ENCODE measurements at places on chromosomes 4 and X.

GRCh38 chr4:102580463-102580842, 79.3 kb downstream of the NFKB1 start:
- peak; percentile 33 for DNase-seq

- no peak for DNase-seq
These were observed 27.2 kb downstream of the MAB21L2 start for GRCh38 chr4:150609131-150609530.

DNA sequence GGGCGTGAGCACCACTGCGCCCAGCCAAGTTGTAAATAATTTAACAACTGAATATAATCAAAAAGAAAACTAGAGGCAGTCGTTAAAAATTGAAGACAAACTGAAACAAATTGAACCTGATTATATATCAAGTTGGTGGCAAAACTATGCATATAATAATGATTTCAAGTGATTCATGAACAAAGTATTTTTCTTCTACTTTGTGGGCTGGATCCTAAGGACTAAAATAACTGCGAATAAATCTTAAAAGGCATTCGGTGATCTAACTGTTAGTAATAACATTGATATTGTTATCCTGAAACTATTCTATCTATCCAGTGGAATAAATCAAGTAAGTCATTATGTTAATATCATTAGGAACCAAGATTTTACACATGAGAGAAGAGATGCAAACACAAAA, 21.2 kb upstream of the USP9X start:
- no peak for DNase-seq

DNA sequence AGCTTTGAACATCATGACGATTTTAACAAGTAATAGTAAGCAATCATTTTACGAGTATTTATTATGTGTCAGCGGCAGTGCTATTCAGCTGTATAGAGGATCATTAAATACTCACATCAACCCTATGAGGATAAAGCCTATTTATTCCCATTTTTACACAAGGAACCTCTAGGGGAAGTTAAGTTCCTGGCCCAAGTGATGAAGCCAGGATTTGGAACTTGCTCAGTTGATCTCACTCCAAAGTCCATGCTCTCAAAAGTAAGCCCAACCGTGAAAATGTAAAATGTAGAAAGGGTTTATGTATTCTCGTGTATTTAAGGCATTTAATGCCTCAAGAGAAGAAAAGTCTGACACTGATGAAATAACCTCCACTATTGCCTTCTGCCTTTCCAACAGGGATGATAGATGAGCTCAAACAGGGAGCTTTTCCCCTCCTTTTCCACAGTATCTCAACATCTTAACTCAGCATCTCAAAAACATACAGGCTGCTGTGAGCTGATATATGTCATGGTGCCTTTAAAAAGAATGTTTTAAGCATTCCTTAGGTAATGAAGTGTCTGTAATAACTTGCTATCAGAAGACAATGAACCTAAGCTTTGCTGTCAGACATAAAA, 35.0 kb upstream of the PLA2G12A start:
- no peak for DNase-seq

GRCh38 chrX:18278449-18278848, 57.8 kb upstream of the BEND2 start:
- DNase-seq = no peak

- no peak for DNase-seq
These were observed 4.2 kb upstream of the ATP2B3 start for GRCh38 chrX:153513265-153513664.

- no peak for DNase-seq
These were observed 165.0 kb downstream of the RAPGEF2 start for GRCh38 chr4:159267869-159268285.

DNA sequence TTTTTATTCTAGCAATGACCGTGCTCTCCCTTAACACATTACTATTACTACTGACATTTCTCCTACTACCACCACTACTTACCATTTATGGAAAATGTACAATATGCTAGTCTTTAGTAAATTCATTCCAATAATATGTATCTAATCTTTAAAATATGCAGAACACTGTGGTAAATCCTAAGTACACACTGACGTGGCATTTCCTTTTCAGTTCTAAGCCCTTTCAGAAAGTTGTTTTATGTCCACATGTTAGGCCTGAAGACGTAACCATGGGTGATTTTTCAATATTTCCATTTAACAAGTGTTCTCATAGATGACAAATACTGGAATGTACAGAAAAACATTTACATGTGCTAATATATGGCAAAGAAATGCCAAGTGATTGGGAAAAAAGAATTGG, 268.6 kb upstream of the SLIT2 start:
- no peak for DNase-seq

DNA sequence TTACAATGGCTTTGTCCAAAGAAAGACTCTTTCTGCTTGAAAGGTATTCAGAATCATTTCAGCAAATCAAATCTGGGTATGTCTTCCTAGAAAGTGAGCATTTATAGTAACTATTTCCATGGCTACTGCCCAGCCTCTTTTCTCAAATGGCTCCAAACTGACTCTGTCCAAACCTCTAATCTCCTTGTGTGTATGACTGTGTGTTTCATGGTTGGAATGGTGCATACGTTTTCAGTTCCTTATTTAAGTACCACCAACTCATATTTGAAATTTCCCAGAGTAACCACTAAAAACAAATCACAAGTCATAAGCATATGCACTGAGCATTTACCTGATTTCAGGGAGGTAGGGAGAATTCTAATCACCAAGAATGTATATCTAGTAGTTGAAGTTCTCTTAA, 106.0 kb downstream of the TMEM144 start:
- peak; percentile 8 for DNase-seq

GRCh38 chr4:159765382-159765781, 662.5 kb downstream of the RAPGEF2 start:
- DNase-seq = peak; percentile 14

DNA sequence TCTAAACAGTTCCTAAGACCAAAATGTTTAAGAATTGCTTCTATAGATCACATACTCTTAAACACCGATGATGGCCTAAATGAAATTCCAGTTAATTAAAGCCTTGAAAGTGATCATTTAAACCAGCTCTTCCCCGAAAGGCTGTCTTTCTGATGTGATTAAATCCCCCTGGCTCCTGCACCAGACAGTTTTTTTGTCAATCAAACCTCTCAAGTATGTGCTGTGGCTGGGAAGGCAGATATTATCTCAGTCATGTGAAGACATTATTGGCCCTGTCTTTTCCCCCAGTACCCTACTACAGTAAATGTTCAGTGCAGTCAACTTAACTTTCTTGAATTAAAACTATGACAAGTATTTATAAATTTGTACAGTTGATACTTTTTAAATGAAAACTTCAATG, 121.0 kb upstream of the MYOZ2 start:
- DNase-seq = no peak

- DNase-seq = no peak
These were observed 219.7 kb downstream of the NSUN7 start for GRCh38 chr4:40969501-40969900.

DNA sequence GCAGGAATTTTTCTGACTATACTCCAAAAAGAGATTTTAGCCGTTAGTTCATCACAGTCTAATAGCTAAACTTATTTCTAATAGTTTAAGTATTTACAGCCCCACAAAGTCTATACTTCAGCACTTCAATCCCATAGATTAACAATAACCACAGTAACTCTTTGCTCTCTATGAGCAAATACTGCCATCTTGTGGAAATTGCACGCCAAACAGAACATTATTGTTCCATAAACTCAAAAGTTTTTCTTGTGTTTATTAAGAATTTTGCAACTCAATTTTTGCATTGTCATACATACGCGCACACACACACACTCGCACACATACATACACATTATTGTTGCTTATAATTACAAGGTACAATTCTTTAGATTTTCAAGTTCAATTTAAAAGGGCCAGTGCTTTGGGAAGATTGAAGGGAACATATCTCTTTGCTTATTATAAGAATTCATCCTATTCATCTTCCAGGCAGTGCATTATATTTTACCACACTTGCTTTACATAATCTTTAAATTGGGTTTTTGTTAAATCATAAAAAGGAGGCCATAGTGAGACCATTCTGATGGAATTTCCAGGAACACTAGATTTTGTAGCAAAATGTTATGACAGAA, 63.8 kb upstream of the ATOH1 start:
- DNase-seq = peak; percentile 62

DNA sequence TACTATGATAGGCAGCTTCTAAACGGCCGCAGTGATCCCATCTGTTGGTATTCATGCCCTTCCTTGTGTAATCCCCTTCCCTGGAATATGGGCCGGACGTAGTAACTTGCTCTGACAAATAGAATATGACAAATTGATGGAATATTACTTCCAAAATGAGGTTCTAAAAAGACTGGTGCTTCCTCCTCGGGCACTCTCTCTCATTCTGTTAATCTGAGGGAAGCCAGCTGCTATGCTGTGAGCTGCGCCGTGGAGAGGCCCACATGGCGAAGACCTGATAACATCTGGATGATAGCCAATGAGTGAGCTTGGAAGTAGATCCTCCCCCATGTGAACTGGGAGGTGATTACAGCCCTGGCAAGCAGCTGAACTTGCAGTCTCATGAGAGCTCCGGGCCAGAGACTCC, 27.2 kb upstream of the SLC25A4 start:
- peak; percentile 99 for DNase-seq

- DNase-seq = peak; percentile 42
These were observed 54.0 kb downstream of the SLC9A7 start for GRCh38 chrX:46704767-46705386.

- DNase-seq = no peak
These were observed 68.5 kb downstream of the CYTL1 start for GRCh38 chr4:4950561-4951290.

DNA sequence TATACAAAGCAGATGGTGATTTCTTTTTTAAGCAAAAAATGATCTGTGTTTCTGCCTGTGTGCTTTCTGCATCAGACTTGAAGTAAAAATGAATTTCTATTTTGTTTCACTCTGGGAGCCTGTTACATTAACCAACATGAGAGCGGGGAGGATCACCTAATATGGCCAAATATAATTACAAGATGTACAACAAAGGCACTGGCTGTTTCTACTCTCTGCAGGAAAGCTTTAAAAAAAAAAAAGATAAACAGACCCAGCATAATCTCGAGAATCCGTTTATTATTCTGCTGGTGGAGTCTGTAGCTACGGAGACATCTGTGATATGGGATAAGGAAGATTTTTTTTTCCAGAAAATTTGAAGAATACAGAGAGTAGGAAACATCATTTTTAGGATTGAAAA, 103.6 kb downstream of the COMMD8 start:
- DNase-seq = no peak

GRCh38 chr4:141871086-141871770, 234.8 kb downstream of the IL15 start:
- peak; percentile 70 for DNase-seq

DNA sequence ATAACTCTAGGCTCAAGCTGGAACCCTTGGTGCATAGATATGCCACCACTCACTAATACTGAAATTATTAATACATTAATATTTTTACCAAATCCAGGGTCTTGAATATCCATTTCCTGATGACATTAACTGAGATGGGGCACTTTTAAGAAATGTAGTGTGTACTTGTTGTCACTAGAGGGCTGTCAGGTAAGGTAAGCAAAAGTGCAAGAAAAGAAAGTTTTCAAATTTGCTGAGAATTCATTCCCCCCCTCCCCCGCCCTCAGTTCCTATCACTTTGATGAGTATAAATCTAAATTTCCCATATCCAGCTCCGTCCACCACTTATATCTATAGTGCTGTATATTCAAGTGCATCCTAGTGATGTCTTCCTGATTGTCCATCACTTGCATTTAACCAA, 20.5 kb upstream of the WDR44 start:
- DNase-seq = peak; percentile 4

DNA sequence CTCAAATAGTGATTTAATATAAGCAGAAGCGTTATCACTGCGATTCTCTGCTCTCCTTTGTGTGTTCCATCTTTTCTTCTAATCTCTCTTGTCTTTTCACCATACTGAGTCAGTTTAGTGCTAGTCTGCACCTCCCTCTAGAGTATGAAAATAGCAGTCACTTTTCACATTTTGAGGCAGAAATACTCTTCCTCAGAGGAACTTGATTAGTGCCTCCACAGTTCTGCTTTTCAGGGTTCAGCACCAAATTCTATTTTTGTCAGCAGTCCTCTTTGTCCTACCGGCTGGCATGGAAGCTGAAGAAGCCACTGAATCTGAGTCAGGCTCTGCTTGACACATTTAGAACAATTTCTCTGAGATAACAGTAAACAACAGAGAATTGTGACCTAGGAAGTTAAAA, 49.7 kb upstream of the ANKRD17 start:
- DNase-seq = no peak

DNA sequence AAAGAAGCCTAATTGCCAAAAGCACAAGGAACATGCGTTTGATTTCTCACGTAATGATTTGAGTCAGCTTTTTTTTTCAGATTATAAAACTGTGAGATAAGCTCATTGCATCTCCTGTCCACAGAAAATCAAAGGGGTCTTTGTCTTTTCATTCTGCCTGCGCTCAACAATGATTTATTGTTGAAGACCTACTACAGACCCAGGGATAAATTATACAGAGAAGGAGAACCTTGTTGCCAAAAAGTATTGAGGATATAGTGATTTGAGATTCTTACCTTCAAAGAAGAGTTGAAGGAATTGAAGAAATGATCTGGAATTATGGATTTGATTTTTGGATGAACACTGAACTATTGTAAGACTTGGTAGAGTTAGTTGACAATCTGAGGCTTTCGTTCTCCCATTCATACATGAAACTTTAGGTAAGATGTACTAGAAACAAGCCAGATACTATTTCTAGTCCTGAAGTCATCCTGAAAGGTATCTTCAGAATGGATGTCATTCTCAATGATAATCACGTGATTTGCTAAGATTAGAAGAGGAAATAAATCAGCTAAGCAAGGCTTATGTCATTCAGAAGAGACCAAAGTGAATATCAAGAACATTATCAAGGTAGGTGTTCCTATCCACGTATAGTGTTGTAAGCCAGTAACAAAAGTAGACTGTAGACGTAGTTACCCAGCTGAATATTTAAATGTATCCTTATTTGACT, 71.1 kb upstream of the SCOC start:
- no peak for DNase-seq

GRCh38 chr4:44194365-44194764, 254.2 kb downstream of the KCTD8 start:
- DNase-seq = no peak

DNA sequence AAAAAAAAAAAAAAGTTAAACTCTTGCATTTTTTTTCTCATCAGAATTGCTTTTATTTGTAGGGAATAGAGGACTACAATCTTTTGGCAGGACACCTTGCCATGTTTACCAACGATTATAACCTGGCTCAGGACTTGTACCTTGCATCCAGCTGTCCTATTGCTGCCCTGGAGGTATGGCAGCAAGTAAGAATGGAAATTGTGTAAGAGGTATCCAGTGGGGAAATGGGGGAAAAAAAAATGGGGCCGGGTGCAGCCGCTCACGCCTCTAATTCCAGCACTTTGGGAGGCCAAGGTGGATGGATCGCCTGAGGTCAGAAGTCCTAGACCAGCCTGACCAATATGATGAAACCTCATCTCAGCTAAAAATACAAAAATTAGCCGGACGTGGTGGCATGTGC, 49.8 kb downstream of the WDR19 start:
- DNase-seq = no peak

DNA sequence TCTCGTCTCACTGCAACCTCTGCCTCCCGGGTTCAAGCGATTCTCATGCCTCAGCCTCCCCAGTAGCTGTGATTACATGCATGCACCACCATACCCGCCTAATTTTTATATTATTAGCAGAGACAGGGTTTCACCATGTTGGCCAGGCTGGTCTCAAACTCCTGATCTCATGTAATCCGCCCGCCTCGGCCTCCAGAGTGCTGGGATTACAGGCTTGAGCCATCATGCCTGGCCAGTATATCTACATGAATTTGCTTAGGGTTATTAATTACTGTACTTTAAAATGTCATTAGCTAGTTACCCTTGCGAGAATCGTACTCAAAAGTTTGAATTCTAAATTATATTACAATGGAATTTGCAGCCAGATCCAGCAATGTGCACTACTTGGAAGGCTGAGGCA, 8.9 kb downstream of the CPEB2 start:
- no peak for DNase-seq

- no peak for DNase-seq
These were observed 67.4 kb upstream of the ARHGAP24 start for GRCh38 chr4:85407546-85407945.
